Fibroblast of the conjunctiva (primary cell): ENCODE measurements at places on chromosomes 13 and 19.
A peak's percentile ranks its signal among the peaks of the same experiment; 100 is the strongest.

GRCh38 chr13:30338331-30338851 lies 31.0 kb upstream of the KATNAL1 start:
- DNase-seq = no peak

DNA sequence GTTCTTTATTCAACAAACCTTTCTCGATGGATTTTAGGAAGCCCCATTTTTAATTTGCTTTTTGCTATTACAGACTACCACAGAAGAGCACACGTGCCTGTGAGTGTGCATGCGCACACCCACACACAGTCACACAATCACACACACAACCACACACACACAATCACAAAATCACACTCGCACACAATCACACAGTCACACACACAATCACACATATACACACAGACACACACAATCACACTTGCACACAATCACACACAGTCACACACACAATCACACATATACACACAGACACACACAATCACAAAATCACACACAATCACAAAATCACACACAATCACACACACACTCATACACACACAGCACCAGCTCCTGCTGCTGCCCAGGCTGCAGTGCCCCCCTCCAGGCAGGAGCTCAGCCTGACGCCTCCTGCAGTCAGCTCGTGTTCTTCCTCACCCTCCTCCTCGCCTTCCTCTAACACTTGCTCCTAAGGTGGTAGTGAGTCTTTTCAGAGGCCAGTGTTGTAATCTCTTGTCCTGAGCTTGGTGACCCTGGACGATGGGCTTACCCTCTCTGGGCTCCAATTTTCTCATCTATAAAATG lies 125.0 kb upstream of the SOX1 start:
- DNase-seq = no peak

DNA sequence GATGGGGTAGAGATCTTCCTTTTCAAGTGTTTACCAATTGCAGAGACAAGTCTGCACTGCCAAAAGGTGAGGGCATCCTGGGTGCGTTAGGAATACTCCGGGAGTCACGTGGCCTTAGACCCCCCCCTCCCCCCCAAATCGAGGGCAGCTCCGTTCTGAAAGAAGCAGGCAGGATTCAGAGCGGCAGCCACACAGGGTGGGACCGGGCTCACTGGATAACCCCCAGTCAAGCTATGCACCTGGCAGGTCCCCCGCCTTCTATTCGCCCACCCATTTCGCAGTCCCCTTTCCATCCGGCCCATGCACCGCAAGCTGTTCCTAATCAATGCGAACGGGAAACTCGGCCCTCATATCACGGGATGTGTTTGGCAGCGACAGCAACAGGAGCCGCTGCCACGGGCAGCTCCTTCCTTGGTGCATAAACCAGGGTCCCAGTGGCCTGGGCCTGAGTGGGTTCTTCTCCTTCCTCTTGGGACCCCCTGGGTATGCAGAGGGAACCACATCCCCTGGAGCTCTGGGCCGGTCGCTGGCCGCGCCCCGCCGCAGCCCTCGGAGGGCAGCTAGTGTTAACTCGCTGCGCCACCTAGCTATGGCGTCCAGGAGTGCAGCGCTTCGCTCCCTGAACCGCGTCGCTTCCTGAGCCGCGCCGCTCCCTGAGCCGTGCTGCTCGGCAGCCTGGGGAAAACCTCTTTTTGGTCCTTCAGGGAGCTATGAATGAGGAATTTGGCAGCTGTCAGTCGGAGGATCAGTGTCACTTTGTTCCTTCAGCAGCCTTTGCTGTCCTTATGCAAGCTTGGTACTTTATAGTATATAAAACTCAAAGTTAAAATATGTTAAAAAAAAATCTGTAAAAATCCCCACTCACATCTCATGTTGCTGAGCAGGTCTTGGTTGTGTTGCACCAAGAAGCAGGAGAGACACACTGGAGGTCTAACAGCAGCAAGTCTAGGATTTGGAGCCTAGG lies 41.4 kb downstream of the LYL1 start:
- peak; percentile 55 for DNase-seq

- DNase-seq = no peak
Observed at GRCh38 chr13:76724421-76724820, 161.8 kb downstream of the KCTD12 start.

DNA sequence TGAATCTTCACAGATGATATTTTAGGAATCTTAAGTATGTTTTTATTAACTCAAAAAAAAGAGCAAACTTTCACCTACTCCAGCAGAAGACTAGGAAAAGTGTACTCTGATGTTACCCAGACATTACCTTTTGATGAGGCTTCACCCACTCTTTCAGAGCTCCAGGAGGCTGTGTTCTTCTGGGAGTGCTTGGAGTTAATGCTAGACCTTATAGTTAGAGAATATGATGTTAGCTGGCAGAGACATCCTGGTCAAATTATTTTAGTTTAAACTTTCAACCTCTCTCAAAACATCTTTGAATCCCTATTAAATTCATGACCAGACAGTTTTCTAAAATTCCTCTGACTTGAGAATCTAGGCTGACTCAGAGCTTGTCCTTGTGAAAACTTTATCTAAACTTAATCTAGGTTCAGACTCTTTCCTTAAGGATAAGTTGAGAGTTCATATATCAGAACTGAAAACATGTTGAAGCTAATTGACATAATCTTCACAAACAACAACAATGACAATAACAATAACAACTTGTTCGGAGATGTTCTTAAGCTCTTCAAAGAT lies 82.8 kb downstream of the ITGBL1 start:
- DNase-seq = no peak

GRCh38 chr19:13807421-13808021 lies 12.3 kb downstream of the ZSWIM4 start:
- DNase-seq = no peak

DNA sequence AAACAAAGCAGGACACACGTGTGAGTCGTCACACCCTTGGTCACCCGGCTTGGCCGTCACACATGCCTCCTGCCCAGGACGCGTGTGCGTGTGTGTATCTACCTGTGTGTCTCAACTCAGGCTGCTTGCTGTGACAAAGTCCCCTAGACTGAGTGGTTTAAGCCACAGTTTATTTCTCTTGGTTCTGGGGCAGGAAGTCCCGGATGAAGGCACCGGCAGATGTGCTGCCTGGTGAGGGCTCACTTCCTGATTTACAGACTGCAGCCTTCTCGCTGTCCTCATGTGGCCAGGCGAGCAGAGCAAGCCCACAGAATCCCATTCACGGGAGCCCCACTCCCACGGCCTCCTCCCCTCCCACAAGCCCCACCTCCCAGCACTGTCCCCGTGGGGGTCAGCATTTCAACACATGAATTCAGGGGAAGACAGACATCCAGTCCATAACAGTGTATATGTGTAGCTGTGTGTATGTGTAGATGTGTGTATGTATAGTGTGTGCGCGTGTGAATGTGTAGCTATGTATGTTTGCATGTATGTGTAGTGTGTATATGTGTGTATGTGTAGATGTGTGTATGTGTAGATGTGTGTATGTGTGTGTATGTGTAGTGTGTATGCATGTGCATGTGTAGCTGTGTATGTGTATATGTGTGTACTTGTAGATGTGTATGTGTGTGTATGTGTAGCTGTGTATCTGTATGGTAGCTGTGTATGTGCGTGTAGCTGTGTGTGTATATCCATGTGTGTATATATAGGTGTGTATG lies 51.5 kb downstream of the MCF2L start:
- DNase-seq = no peak

- no peak for DNase-seq
Observed at GRCh38 chr19:39813264-39813993, 20.5 kb downstream of the DYRK1B start.

DNA sequence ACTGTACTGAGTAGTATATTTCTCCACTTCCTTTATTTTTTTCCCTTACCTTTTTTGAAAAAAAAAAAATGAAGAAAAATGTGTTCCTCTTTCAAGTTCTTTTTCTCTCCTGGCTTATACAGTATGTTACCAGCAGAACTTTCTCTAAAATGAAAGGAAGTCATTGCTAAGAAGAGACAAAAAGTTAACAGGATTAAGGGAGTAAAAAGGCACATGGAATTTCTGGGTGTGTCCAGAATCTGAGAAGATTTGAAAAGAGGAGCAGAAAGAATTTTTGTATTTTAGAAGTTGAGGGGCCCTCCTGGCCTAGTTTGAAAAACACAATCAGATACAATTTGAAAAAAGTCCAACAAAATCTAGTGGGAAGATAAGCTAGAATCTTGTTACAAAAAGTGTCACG lies 21.0 kb upstream of the TRIM13 start:
- no peak for DNase-seq

GRCh38 chr13:73449252-73449651 lies 390.4 kb downstream of the KLF5 start:
- no peak for DNase-seq

GRCh38 chr19:1974381-1975161 lies 33.6 kb downstream of the CSNK1G2 start:
- DNase-seq = no peak

GRCh38 chr13:95317039-95317989 lies 16.1 kb upstream of the ABCC4 start:
- DNase-seq = no peak

- DNase-seq = no peak
Observed at GRCh38 chr13:70253834-70254233, 145.6 kb upstream of the KLHL1 start.

GRCh38 chr13:35884211-35884760 lies 246.9 kb downstream of the DCLK1 start:
- no peak for DNase-seq

DNA sequence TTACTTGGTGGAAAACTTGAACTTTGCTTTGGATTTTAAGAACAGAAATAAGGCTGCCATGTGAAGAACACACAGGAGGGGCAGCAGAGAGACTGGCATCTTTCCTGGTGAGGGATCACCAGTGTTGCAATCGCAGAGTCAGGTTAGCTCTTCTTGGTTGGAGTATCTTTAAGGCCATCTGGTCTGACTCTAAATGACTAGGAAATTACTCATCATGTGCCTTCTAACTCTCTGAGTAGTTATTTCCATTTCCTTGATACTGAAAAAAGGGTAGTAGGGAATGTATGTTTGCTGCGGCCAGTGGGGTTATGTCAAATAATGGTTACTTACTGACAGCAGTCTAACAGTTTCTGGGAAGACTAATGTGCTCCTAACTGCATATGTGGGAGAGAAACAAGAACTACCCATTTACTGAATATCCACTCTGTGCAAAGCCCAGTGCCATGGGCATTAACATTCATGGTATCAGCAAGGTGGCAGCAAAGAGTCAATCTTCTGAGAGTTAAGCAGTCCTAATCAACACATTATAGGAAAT lies 122.1 kb downstream of the COG6 start:
- DNase-seq = peak; percentile 84

DNA sequence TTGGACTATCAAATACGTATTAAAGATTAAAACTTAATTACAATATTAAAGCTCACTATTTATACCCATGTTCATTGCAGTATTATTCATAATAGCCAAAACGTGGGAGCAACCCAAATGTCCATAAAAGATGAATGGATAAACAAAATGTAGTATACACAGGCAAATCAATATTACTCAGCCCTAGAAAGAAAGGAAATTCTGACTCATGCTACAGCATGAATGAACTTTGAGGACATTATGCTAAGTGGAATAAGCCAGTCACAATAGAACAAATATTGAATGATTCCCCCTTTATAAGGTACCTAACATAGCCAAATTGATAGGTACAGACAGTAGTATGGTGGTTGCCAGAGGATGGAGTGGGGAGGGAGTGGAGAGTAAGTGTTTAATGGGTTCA lies 457.3 kb downstream of the FGF14 start:
- no peak for DNase-seq

- no peak for DNase-seq
Observed at GRCh38 chr13:101258509-101258908, 157.8 kb downstream of the NALCN start.

- no peak for DNase-seq
Observed at GRCh38 chr19:40229926-40230417, 3.5 kb upstream of the CCNP start.

DNA sequence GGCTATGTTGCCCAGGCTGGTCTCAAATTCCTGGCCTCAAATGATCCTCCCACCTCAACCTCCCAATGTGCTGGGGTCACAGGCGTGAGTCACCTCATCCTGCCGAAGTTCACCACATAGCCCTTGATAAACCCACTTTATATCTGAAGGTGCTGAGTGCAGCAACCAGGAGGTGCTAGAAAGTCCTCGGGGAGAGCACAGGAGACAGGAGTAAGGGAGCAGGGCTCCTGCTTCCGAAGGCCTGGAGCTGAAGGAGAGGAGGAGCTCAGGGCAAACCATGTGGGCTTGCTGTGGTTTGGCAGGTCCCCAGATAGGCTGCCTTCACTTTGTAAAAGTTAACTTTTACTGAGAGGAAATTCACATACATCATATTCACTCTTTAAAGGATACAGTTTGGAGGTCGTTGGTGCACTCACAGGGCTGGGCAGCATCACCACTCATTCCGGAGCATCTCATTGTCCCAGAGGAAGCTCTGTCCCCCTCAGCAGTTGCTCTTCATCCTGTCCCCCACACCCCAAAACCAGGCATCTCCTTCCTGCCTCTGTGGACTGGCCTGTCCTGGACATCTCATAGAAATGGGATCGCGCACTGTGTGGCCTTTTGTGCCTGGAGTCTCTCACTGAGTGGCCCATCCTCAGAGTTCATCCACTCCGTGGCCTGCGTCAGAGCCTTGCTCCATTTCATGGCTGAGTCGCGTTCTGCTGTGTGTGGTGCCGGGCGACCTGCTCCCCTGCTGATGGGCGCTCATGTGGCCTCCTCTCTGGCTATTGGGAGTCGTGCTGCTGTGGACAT lies 49.5 kb downstream of the KDM4B start:
- peak; percentile 20 for DNase-seq

DNA sequence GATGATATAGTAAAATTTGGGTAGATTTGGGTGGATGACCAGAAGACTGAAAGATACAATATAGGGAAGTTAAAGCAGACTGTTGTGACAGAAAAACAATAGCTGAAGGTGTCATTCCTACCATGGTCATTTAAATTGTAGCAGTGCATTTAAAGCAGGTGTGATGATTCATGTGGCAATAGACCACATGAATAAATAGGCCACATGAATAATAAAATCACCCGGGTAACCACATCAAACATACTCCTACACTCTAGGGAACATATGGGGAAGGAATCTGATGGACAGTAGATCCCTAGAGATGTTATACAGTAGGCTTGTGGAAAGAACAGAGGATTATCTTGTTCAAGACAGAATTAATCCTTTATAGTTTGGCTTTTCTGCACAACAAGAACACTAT lies 392.6 kb downstream of the SLITRK5 start:
- DNase-seq = no peak

GRCh38 chr19:53388904-53389303 lies 6.0 kb upstream of the ZNF765 start:
- no peak for DNase-seq
